ENCODE measurements at places on chromosomes 7 and 10. TPM values are rescaled to one million over a fixed set of nuclear protein-coding genes. Genes with fewer than 3 reads are reported as not detected.

ZNF273 gene
- total RNA-seq = 12.5 TPM

GRCh38 chr10:6680735-6681134, 100.7 kb upstream of the PRKCQ start:
- DNase-seq = no peak

DNA sequence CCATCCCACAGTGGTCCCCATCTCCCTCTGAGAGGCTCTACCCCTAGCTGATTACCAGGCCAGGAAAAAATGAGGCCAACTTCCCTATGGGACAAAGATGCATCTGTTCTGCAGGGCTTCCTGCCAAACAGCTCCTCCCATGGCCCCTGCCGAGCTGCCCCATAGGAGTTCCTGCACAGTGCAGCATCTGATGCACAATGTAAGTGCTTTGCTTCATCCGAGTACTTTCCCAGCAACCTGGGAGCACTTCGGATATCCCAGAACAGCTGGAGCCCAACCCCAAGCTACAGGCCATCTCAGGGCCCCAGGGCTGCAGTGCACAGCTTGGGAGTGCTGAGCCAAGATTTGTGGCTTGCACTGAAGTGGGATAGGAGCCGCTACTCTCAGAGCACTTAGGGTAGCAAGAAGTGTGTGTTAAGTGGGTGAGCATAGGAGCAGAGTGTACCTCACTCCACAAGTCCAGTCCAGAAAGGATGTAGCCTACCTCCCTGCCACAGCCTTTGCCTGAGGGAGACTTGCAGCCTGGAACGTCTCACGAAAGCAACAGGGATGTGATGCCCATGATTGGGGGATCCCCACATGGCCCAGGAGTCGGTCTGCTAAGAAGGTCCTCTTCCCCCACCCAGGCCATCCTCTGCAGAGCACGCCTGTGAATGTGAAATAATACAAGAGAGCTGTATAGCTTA, 209.6 kb upstream of the VWC2 start:
- no peak for DNase-seq

DNA sequence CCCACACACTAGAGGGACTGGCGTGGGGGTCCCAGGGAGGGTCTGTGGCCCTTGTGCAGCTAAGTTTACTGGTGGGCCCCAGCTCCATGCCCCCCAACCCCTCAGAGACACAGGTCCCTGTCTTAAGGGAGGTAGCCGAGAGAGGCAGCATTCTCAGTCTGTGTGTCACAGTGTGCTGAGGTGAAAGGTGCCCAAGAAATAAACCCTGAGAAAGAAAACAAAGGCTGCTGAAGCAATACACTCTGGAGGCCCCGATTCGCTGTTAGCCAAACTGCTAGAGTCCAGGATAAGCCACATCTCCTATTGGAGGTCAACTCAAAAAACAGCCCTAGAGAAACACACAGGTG, 28.6 kb upstream of the NDST2 start:
- no peak for DNase-seq

GRCh38 chr7:127706766-127707165, 54.8 kb downstream of the SND1 start:
- DNase-seq = no peak

- DNase-seq = no peak
These were observed 68.4 kb upstream of the PALS2 start for GRCh38 chr7:24504836-24505235.

All from activated CD4-positive, alpha-beta T cell treated with anti-CD3 and anti-CD28 coated beads for 36 hours (primary cell).